Stimulated activated CD4-positive, alpha-beta T cell treated with anti-CD3 and anti-CD28 coated beads, Interleukin-12 subunit alpha, Interleukin-12 subunit beta, amount 100 ng/mL, for 4 hours (primary cell): ENCODE measurements at places on chromosomes 2 and 18.

DNA sequence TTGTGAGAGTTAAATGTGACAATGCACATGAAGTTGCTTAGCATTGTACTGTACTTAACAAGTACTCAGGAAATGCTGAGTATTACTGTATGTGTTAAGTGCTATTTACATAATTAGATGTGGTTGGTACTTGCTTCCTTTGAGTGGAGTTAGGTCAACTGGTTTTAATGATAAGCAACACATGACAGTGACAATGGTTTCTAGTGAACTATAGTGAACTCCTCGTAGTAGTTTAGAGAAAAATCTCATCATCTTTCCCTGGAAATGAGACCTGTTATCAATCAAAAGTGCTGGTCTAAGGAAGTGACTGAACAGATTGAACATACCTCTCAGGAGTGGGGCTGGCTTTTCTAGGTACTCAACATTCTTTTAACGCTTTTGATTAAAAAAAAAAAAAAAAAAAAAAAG is 29.2 kb upstream of the ZDBF2 start:
- DNase-seq, result no peak

DNA sequence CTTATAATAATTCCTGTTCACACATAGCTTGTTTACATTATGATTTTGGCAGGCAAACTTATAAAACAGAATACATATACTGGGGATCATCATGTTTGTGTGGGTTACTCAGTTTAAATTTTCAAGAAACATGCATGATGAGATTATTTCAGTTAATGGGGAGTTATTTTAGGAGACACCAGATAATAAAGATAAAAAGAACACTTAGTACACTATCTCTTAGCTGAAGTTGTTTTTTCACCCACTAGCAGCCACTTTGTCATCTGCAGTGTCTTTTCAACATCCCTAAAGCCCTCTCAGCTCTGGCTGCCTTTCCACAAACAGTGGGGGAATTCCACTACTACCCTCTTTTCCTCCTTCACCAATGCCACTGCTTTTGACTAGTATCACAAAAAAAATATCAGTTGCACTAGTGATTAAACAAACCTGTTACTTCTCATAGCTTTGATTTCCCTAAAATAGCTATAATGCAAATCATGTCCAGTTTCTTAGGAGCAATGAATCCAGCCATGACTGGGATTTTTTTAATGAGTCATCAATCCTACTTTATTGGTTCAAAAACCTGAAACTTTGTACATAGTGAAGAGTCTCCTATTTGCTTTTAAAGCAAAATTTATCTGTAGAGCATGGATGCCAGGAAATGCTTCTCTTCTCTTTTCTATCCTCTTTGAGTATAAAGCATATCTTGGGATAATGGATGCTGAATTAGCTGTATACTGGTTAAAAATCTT is 156.7 kb upstream of the TFPI start:
- no peak for DNase-seq

DNA sequence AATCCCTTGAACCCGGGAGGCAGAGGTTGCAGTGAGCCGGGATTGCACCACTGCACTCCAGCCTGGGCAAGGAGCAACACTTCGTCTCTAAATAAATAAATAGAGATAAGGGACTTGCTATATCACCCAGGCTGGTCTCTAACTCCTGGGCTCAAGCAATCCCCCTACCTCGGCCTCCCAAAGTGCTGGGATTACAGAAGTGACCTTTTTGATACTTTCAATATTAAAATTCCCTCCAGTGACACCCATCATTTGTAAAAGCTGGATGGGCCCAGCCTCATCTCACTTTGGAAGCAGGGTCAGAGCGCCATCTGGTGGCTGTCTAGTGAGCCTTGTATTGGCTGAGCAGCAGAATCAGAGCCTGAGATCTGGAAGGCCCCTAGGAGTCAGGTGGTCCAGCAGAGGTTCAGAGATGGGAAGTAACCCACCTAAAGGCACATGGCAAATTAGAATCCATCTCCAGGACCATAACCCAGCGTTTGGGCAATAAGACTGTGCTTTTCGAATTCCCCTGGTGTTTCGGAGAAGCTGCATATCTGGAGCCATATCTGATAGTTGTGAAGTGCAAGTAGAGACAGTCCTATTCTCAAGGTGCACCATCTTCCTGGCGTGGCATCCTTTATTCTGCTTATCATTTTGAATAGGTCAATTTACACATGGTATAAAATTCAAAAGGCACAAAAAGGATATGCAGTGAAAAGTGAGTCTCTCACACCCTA is 18.3 kb upstream of the SLC35F6 start:
- DNase-seq, result peak; percentile 81

DNA sequence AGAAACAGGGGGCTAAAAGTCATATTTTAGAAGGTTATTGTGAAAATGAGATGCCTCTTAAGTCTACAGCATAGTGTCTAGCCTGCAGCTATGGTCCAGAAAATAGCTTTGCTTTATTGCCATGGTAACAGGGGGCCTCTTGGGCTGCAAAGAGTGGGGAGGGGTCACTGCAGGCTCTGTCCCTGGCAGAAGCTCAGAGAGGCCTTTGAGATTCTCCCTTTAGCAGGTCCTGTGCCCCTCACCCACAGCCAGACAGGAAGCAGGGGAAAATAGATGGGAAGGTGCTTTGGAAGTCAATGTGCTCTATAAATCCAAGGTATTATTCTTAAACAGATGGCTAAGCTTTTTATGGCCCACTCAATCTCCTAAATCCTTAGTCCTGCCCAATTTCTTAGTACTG is 1021.3 kb upstream of the GYPC start:
- no peak for DNase-seq

GRCh38 chr2:72150861-72151356 is 3.2 kb upstream of the CYP26B1 start:
- DNase-seq, result no peak

GRCh38 chr2:138622613-138623012 is 121.0 kb downstream of the SPOPL start:
- DNase-seq, result no peak

DNA sequence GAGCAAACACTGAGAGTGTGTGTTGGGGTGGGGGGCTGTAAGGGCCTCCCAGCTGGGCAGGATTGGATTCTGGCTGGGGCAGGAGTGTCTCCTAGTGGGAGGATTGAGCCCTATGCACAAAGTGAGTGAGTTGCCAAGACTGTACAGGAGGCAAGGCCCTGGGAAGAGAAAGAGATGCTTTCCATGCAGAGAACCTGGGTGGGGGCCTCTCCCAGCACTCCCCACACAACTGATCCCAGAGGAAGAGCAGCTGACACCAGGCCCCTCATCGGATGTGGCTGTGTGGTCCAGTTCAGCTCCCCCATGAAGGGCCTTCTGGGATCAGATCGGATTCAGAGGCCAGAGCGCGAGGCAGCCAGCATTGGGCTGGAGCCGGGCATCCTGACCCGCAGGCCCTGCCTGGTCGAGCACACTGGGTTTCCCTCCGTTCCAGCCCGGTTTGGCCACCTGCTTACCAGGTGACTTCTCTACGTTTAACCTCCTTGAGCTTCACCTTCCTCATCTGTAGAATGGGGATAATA is 49.4 kb upstream of the FAHD2A start:
- DNase-seq, result no peak

GRCh38 chr2:7373156-7373555 is 455.9 kb downstream of the RNF144A start:
- DNase-seq, result no peak

- no peak for DNase-seq
These were observed 124.7 kb downstream of the ACKR3 start for GRCh38 chr2:236694146-236694888.

DNA sequence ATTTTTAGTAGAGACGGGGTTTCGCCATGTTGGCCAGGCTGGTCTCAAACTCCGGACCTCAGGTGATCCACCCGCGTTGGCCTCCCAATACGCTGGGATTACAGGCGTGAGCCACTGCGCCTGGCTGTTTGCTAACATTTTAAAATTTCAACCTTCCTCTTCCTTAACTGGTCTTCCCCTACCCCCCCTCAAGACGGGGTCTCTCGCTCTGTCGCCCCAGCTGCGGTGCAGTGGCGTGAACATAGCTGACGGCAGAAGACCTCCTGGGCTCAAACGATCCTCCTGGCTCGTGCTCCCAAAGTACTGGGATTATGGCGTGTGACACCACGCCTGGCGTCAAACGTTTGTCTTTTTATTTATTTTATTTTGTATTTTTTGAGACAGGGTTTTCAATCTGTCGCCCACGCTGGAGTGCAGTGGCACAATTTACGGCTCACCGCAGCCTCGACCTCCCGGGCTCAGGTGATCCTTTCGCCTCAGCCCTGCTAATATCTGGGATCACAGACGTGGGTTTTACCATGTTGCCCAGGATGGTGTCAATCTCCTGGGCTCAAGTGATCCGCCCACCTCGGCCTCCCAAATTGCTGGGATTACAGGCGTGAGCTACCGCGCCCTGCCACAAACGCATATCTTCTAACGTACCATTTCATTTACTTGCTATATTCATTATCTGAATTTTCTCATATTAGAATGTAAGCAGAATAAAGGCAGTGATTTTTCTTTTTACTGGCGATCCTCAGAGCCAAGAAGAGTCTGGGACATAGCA is 984 bp upstream of the MSH2 start:
- DNase-seq, result no peak

DNA sequence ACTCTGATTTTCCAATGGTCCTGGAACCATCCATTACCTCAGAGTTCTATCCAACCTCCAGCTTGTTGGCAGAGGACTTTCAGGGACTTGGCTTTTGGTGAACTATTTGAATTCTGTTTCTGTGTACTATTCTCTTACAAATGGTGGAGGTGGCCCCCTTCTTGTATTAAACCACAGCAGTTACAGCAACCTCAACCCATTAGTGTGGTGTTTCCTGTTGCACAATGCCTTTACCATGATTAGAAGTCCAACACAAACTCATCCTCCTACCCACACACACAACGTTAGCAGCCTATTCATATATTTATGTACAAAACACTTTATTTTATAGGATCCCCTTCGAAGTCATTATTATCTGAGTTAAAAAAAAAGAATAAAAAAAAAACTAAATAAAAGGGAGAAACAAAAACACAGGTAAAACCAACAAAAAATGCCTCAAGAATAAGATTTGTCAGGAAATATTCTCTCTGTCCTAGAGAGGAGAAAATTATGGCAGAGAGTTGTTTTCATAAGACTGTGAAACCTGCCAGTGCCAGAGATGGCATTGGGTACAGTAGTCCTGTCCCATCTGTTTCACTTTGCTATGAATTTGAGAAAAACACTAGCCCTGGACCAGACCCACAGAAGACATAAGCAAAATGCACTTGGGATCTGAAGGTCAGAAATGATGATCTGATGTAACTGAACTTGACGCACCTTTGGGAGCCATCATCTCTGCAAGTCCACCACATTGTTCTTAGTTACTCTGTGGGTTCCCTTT is 1896.0 kb upstream of the PIK3C3 start:
- no peak for DNase-seq

GRCh38 chr2:224689539-224689938 is 26.6 kb downstream of the CCDC195 start:
- DNase-seq, result no peak

DNA sequence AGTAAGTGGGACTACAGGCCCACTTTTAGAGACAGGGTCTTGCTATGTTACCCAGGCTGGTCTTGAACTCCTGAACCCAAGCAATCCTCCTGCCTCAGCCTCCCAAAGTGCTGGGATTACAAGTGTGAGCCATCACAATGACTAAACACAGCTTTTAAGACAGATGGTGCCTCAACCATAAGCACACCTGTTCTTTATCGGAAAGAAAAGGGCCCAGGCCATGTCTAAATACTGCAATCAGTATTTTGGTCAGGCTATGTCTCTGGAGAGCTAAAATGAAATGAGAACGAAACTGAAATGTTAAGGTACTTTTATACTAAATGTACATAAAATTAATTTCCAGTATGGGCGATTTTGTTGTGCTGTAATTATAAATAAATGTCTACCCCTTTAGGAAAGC is 69.5 kb upstream of the SPTBN1 start:
- DNase-seq, result no peak

- no peak for DNase-seq
These were observed 171.7 kb downstream of the ANKRD30B start for GRCh38 chr18:14919666-14920065.

- DNase-seq, result no peak
These were observed 12.0 kb downstream of the EXOC6B start for GRCh38 chr2:72813841-72814240.

DNA sequence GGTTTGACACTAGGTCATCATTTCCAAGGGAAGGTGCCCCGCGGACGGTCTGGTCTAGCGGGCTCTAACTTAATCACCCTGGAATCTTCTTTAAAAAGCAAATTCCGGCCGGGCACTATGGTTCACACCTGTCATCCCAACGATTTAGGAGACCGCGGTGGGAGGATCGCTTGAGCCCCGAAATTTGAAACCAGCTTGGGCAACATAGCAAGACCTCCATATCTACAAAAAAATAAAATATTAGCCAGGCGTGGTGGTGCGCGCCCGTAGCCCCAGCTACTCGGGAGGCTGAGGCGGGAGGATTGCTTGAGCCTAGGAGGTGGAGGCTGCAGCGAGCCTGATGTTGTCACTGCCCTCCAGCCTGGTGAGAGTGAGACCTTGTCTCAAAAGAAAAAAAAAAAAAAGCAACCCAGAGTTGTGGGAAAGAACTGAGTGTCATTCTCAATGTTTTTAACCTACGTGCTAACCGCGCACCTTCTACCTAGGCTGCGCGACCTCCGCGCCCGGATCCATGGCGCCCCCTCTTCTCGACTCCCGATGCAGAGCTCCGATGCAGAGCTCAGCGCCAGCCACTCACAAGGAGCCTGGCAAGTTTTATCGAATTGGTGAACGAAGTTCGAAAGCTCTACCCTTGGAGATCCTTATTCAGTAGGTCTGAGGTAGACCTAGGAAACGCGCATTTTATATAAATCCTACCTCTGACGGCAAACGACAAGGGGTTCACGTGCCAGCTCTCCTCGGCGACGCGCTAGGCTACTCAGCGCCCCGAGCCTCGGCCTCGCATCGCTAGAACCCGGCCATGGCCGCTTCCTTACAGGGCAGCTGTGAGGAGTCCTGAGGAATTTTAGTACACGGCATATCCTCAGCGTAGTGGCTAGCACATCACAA is 888 bp upstream of the TWSG1 start:
- DNase-seq, result peak; percentile 12

- no peak for DNase-seq
These were observed 132.8 kb upstream of the REG3A start for GRCh38 chr2:79292239-79292957.

GRCh38 chr2:85754313-85755095 is 713 bp downstream of the ATOH8 start:
- DNase-seq, result peak; percentile 13

DNA sequence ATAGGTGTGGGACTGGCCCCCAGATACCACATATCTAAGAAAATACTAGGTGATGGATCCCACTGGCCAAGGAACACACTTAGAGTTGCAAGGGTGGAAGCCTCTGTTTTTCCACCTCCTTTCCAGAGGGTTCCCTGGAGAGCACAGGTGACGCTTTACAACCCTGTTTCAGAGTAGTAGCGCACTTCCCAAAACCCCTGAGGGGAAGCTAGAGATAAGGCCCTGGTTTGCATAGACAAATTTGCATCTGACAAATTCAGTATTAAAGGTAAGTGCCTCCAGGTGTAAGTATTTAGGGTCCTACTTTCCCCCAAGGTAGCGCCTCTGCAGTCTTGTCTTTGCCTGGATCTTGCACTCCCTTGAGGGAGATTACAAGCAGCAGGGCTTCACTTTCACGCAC is 474 bp upstream of the CERKL start:
- no peak for DNase-seq

- no peak for DNase-seq
These were observed 19.7 kb downstream of the CROCC2 start for GRCh38 chr2:240925568-240926515.

GRCh38 chr18:9711361-9712129 is 3.4 kb downstream of the RAB31 start:
- DNase-seq, result no peak

GRCh38 chr2:120018549-120018948 is 5.7 kb downstream of the EPB41L5 start:
- DNase-seq, result no peak

- DNase-seq, result no peak
These were observed 14.4 kb downstream of the FAM178B start for GRCh38 chr2:96971926-96972444.

- no peak for DNase-seq
These were observed 262.4 kb upstream of the SLC14A2 start for GRCh38 chr18:45352874-45353273.
